ENCODE measurements at places on chromosomes 4 and X. TPM values are rescaled to one million over a fixed set of nuclear protein-coding genes. Genes with fewer than 3 reads are reported as not detected.

MXRA5 gene
- total RNA-seq: 0.94 TPM

P2RY8 gene
- total RNA-seq: not detected

SCOC gene
- total RNA-seq: 36.4 TPM

DMP1 gene
- total RNA-seq: not detected

GABRB1 gene
- total RNA-seq: not detected

EVC2 gene
- 9.7 TPM for total RNA-seq

CXCL8 gene
- total RNA-seq: 4.0 TPM
